ENCODE measurements at places on chromosomes 2 and 18.
A peak's percentile ranks its signal among the peaks of the same experiment; 100 is the strongest.

DNA sequence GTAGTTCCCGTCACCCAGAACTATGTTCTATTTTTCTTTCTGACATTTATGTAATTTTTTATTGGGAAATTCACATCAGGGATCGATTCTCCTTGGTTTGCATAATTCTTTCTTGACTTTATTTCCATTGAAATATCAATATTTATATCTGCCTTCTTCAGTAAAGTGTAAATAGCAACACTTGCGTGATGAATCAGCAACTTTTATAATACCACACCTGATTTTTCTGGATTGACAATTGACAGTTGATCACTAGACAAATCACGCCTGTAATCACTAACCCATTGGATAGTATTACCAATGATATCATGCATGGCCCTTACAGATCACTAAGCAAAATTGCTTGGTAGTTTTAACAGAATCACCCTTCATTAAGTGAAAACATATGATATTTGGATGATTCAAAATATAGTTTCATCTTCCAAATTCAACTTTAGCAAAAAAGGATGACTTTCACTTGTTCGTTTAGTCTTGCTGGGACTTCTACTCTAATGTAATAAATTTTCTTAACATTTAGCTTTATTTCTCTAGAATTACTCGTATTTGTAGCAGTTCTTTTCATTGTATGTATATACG lies 139.0 kb upstream of the RASGRP3 start:
- no peak for DNase-seq

DNA sequence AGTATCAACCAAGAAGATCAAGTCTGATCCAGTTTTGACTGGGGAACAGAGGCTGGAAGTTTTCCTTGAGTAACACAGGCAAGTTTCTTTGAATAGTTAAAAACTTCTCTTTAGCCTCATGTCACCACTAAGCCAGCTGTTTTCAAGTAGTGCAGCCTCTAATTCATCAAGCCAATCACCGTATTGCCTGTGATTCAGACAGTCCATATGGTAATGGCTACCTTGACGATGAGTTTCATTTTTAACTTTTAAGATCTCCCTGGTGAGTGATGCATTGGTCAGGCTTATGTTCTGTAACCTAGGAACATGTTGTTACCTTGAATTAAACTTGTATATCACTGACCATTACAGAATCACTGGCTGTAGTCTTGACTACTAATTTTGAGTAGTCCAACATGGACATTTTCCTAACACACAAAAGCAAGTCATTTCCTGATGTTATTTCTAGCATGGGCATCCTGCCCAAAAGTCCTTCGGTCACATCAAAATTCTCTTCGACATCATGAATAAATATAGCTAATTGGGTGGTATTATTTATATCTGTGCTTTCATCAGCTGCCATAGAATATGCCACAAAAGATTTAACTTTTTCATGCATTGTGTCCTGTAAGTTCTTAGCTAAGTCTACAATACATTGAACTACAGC lies 238.8 kb upstream of the GCFC2 start:
- DNase-seq: no peak

DNA sequence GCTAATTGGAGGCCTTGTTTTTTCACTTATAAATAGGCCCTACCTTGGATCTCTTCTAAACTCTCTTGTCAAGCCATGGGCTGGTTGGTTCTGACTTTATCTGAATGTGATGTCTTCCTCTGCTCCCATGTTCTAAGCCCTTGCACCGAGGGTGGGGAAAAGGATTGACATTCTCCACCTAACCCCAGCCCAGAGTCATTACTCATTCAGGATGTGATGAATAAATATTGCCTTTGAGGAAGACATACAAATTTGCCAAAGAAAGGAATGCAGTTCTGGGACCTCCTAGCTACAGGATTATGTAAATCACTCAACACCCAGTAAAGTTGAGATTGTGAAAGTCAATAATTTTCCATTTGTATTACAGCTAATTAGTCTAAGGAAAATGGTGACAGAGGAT lies 142.1 kb upstream of the LYPD6 start:
- no peak for DNase-seq

- no peak for DNase-seq
Measured at GRCh38 chr2:19860022-19860421, 41.8 kb downstream of the TTC32 start.

- DNase-seq: no peak
Measured at GRCh38 chr2:36469106-36469477, 113.5 kb downstream of the CRIM1 start.

DNA sequence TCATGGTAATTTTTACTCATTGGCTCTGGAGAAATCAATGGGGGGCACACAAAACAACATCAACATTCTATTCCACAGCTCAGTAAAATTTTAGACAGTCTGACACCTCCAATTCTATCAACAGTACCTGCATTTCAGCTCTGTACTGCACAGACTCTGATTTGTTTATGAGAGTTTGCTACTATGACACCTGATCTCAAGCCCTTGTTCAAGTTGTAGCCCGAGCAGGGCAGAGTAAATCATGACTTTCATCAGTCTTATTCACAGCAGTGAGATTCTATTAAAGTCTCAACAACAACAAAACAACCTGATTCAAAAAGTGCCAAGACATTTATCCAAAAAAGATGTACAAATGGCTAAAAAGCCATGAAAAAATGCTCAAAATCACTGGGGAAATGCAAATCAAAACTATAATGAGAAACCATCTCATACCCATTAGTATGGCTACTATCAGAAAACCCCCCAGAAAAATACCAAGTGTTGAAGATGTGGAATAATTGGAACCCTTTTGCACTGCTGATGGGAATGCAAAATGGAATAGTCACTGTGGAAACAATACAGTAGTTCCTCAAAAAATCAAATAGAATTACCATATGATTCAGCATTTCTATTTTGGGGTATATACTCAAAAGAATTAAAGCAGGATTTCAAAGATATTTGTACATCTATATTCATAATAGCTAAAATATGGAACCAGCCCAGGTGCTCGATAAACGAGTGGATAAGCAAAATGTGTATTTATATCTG lies 71.7 kb upstream of the RBMS1 start:
- DNase-seq: no peak

DNA sequence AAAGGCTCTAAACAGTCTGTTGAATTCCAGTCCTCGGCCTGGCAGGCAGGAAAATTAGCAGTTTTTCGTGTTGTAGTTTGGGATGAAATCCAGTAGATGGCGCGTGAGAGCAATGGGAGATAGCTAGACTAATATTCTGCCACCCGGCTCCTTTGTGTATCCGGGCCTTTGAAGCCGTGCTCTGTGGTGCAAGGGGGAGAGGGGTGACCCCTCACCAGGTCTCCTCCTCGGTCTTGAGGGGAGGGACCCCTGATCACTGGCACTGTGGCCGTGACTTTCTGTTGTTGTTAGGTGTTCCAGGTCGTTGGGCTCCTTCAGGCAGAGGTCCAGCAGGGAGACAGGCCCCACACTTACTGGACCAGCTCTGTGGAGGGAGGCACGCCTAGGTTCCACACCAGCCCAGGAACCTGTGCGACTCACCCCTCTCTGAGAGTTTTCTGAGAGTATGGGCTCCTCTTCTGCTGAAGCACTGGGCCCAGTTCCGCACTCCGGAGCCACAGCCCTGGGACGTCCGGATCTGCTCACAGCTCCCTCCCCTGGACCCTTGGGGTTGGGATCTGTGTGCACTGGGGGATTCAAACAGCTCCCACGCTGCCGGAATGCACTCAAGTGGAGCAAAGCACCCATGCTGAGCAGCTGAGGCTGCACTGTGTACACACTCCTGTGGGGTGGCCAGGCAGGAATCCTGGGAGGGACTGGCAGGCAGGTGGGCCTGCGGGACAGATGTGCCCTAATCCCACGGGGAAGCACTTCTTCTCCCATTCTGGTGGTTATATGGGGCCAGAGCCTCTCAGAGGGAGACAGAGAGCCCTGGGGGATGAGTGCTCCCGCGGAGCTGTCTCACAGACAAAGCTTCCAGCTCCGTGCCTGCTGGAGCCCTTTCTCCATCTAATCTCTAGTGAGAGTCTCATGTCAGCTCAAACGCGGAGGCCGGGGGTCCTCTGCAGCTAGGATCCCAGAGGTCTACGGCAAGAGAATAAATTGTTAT lies 8.8 kb downstream of the GKN2 start:
- DNase-seq: peak; percentile 56

DNA sequence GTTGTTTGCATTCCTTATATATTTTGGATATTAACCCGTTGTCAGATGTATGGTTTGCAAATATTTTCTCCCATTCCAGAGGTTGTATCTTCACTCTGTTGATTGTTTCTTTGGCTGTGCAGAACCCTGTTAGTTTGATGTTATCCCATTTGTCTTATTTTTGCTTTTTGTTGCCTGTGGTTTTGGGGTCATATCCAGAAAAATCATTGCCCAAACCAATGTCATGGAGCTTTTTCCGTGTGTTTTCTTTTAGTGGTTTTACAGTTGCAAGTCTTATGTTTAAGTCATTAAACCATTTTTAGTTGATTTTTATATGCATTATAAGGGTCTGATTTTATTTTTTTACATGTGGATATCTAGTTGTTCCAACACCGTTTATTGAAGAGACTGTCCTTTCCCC lies 35.8 kb downstream of the PPIG start:
- DNase-seq: no peak

- DNase-seq: peak; percentile 80
Measured at GRCh38 chr2:173964565-173965371, 405 bp downstream of the SP3 start.

DNA sequence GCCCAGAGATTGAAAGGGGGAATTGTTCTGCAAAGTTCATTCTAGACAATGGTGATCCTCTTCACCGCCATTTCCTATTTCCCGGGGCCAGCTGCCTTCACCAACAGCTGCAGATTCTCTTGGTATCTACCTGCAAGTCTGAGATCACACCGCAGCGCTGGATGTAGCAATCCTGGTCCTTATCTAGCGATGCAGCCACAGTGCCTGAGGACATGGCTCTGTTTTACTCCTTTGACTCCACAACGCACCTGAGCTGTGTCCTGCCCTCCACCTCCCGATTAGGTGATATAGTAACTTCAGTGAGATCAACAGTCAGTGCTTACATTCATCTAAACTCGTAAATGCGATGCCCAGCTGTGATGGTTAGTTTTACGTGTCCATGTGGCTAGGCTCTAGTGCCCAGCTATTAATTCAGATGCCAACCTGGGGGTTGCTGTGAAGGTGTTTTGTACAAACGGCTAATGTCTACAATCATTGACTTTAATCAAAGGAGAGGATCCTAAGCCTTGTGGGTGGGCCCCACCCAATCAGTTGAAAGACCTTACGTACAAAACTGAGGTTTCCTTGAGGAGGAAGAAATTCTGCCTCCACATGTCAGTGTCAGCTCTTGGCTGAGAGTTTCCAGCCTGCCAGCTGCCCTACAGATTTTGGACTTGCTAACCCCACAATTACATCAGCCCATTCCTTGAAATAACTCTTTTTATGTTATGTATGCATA lies 189.8 kb downstream of the SH3BP4 start:
- no peak for DNase-seq

- no peak for DNase-seq
Measured at GRCh38 chr2:188466761-188467160, 175.1 kb downstream of the GULP1 start.

- DNase-seq: no peak
Measured at GRCh38 chr2:96954011-96954846, 32.2 kb downstream of the FAM178B start.

- DNase-seq: no peak
Measured at GRCh38 chr18:44156126-44156525, 524.6 kb upstream of the SETBP1 start.

DNA sequence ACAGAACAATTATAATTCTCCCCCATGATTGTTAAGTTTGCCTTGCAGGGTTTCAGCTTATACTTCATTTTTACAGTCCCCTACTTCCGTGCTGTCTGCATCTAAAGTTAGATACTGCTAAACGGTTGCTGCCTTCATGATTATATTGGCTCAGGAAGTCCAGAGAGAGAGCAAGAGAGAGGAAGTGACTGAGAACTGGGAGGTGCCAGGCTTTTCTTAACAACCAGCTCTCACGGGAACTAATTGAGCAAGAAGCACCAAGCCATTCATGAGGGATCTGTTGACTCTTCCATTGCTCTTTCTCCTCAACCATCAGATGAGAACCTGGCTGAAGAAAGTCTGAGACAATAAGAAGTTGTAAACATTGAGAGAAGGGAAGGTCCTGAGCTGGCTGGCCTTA lies 125.5 kb upstream of the SIX2 start:
- DNase-seq: no peak

DNA sequence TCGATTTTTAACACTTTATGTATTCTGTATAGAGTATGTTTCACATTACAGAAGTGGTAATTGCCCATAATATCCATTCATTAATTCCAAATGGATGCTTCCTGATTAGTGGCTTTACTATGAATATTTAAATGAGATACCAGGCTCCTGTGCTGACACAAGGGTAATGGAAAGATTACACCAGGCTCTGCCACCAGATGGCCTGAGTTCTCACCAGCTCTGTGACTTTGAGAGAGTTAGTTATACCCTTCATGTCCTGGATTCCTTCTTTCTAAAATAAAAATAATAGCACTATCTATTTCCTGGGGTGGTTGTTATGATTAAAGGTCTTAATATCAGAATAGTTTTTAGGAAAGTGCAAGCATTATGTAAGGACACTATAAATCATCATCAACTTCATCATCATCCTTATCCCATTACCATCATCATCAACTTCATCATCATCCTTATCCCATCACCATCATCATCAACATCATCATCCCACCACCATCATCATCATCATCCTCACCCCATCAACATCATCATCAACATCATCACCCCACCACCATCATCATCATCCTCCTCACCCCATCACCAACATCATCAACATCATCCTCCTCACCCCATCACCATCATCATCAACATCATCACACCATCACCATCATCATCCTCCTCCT lies 151.8 kb downstream of the DNER start:
- no peak for DNase-seq

DNA sequence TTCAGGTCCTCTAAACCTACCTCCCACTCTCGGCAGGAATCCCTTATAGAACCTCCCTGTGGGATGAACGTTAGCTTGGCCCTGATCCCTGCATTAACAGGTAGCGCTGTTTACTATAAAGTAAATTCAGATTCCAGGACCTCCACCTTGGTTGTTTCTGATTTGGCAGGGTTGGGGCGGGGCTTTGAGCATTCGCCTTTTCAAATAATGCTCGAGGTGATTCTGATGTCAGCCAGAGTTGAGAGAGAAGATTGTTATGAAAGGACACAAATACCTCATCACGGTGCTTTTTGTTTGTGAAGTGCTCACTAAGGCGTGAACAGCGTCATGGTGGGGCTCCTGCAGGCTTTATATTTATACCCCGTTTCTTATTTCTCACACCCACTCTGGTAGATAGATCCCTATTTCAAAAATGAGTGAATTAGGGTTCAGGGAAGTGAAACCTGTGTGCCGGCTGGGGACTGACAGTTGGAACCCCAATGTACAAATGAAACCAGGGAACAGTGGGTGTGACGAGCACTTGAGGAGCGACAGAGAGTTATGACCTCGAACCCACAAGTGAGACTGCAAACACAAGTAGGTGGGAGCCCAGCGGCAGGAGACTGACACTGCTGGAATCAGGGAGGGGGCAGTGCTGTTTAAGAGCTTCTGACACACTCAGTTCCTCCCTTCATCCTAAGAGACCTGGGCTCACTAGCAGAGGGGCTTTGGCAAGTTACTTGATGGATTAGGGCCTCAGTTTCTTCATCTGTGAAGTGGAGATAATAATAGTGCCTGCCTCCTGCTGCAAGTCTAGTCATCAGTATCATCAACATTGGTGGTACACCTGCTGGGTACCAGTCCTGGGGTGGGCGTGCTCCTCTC lies 14.2 kb upstream of the CXCR4 start:
- no peak for DNase-seq

GRCh38 chr2:8202132-8202531 lies 479.7 kb upstream of the ID2 start:
- DNase-seq: no peak

- DNase-seq: no peak
Measured at GRCh38 chr2:37993143-37993542, 68.1 kb downstream of the RMDN2 start.
